ENCODE measurements at places on chromosomes 3 and 15.
A peak's percentile ranks its signal among the peaks of the same experiment; 100 is the strongest.

DNA sequence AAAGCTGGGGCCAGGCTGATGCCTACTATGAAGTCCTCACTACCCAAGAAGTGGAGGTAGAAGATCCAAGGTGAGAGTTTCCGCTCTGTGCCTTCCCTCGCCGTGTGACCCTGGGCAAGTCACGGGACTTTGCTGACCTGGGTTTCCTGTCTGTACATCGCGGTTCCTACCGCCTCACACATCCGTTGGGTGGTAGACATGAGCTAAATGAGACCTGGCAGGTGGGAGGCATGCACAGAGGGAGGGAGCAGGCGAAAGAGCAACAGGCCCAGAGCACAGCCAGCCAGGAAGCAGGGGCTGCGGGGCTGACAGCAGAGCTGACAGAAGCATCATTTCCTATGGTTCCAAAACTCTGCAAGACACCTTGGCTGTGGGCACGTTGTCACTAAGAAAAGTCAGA is 157.3 kb upstream of the BHLHE40 start:
- DNase-seq: no peak

- no peak for DNase-seq
Observed at GRCh38 chr3:88220126-88220525, 70.4 kb downstream of the C3orf38 start.

DNA sequence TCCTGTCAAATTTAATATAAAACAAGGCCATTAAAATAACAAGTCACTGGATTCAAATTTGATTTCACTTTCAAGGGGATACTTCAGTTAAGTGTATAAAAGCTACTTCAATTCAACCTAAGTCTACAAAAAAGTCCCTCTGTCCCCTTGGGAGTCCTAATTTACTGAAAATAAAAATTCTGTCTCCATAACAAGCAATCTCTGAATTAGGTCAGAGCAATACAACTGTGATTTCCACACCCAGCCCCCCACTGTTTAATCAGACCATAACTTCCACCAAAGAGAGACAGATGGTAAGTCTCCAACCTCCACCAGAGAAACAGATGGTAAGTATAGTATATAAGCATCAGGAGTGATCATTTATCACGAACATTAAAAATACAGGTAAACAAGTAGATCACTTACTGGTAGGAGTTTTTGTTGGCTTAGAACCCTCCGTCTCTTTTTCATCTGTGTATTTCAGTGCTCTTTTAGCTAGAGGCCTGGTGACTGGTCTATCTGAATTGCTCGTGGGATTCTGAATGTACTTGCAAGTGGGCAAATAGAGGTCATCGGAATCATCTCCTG is 12.1 kb downstream of the SGO1 start:
- no peak for DNase-seq

DNA sequence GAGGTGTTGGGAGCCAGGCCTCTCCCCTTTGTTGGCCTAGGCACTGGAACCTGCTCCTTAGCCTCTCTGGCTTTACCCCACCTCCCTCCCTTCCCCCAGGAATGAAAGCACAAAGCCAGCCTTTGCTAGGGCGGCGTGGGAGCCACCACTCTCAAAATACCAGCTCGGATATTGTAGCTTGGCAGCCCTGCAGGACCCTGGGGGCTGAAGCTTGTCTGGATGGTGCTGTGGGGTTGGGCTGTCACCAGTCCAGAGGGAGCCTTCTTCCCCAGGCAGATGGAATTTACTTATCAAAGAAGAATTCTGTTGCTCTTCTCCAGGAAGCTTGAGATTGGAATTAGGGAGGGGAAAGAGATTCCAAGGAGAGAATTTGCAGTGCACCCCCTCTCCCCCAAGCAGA is 14.9 kb upstream of the GRM2 start:
- no peak for DNase-seq

DNA sequence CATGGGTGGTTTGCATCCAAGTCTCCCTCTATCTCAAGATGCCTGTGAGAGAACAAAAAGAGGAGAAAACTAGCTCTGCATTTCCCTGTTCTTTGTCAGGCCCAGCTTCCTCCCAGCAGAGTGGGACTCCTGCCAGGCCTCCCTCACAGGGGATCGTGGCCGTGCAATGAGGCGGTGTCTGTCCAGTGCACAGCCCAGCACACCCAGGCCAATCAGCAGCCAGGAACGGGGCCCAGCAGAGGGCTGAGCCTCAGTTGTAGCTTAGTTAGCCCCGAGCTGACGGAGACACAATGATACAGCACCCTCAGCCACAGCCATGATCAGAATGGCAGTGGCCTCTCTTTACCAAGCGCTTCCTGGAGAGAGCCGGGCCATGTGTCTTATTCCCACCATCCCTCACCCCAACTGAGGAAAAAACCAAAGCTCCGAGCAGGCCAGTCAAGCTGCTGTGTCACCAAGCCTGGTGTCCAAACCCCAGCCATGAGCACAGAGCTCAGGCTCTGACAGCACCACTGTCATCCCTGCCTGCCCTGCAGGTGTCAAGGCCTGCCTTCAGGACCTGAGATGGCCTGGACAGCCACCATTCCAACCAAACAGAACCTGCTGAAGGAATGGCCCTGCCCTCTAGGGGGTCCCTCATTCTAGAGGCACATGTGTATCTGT is 71.1 kb downstream of the DNAJB8 start:
- DNase-seq: peak; percentile 9

DNA sequence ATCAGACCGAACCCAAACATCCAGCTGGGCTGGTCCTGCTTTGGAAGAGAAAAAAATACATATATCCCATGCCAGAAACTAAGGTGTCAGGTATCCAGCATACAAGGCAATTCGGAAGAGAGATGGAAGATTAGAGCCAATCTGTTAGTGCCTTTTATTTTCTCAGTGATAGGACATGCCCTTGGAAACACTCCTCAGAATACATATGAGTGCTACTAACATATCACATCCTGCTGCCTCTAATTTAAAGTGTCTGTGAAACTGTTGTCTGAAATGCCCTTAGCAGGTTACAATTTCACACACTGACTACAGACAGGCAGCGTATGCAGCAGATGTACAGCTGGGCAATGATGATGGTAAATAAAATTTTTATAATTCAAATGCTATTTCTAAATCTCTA is 78.9 kb downstream of the RBPMS2 start:
- no peak for DNase-seq

DNA sequence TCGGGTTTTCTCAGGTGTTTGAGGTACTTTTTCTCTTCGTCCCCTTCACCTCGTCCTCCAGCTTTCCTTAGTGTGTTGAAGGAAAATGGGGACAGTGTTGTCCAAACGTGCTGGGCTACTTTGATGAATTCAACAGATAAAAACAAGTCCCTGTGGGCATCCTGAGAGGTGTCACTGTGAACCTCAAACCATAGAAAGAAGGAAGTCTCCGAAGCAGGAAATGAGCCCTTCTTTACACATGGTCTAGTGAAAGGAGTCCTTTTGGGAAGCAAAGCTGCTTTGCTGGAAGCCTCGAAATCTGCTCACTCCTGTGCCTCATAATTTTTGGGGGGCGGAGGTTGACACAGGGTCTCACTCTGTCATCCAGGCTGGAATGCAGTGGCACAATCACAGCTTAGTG is 10.6 kb downstream of the IL17RB start:
- DNase-seq: no peak

DNA sequence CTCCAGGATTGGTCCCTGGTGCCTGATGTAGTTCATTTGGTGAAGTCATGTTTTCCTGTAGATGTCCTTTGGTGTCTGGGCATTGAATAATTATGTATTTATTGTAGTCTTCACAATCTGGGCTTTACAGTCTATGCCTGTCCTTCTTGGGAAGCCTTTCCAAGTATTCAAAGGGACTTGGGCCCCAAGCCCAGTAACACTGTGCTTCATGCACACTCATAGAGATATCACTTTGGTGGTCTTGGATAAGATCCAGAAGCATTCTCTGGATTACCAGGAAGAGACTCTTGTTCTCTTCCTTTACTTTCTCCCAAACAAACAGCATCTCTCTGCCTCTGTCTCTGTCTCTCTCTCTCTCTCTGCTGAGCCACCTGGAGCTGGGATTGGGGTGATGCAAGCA is 281.1 kb upstream of the GOLGA6L4 start:
- no peak for DNase-seq

DNA sequence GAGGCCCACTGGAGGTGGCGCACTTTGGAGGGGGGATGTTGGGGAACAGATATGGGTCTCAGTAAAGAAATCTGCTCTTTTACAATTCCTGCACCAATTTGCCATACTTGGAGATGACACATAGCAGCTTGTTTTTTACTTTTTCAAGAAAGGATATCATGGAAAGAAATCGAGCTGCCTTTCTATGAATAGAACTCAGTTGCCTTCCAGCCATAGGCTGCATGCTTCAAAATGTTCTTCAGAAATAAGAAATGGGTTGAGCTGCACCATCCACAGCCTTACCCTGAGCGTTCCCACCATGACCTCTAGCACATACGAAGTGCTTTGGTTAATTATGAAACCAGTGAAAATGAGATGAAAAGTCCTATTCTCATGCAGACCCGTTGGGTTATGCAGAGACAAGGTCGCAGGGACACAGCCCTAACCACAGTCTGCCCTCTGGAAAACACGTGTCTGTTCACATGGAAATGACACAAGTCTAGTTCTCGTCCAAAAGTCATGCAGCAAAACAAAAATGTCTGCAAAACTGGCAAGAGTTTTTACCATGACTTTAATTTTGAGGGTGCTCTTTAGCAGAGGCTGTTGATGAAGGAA is 36.3 kb downstream of the NGRN start:
- no peak for DNase-seq

DNA sequence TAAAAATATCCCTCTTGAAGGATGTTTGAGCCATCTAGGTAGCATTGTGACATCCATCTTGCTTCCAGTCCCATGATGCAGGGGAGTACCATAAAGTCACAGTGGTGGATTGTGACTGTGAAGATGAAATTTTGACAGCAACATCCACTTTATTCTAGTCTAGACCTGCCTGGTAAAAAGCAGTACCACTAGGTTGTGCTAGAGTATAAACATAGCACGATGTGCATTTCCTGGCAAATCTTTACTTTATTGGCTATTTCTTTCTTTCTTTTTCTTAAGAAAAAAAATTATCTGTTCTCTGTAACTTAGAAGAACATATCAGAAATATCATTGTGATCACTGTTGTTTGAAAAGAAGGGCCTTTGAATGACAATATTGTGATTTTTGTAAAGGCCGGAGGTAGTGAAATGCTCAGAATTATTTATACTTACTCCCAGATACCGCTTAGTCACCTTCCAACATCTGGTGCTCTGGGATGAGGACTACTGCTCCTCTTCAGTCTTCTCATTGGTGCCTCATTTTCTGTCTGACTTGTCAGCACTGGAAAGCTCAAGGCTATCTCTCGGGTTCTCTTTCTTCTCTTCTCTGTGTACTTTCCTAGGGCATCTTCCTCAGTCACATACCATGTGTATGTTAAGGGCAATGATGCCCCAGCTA is 35.6 kb downstream of the AGBL1 start:
- no peak for DNase-seq

GRCh38 chr3:151093905-151094304 is 8.4 kb downstream of the MED12L start:
- no peak for DNase-seq

- DNase-seq: no peak
Observed at GRCh38 chr15:92580521-92580920, 75.1 kb downstream of the FAM174B start.

DNA sequence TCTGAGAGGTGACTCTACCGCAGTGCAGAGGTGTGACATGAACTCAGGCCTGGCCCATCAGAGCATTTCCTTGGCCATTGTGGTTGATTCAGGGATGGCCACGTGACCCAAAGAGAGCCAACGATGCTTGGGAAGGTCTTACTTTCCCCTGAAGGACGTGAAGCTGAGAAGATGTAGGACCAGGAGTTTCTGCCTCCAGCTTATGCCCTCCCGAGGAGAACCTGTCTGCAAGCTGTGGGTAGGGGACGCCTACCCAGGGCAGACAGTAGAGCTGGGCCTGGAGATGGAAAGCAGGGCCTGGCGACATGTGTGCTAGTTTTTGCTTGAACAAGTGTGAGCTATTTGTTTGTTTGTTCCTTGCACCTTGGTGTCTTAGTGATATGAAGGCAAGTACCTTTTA is 89.4 kb downstream of the RPLP1 start:
- DNase-seq: no peak

GRCh38 chr3:197329382-197329781 is 31.0 kb upstream of the DLG1 start:
- no peak for DNase-seq

- DNase-seq: no peak
Observed at GRCh38 chr3:54633444-54634121, 294.3 kb downstream of the LRTM1 start.

- no peak for DNase-seq
Observed at GRCh38 chr3:94978084-94978483, 915.2 kb downstream of the NSUN3 start.

DNA sequence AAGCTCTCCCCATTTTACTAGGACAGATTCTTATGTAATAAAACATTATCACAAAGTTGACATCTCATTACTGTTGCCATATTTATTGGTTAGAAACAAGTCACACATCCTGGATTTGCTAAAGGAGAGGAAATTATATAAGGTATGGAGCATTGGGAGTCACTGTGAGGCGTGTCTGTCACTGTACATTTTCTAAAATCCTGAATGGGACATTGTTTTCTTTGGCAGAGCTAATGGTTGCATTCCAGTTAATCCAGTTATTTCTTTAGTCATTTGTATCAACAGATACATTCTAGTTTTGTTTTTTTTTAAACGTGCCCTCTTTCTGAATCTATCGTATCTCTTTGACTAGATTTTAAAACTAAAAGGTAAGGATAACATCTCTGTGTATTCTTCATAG is 70.2 kb upstream of the MITF start:
- no peak for DNase-seq

GRCh38 chr3:29494305-29495036 is 213.6 kb downstream of the RBMS3 start:
- peak; percentile 93 for DNase-seq

DNA sequence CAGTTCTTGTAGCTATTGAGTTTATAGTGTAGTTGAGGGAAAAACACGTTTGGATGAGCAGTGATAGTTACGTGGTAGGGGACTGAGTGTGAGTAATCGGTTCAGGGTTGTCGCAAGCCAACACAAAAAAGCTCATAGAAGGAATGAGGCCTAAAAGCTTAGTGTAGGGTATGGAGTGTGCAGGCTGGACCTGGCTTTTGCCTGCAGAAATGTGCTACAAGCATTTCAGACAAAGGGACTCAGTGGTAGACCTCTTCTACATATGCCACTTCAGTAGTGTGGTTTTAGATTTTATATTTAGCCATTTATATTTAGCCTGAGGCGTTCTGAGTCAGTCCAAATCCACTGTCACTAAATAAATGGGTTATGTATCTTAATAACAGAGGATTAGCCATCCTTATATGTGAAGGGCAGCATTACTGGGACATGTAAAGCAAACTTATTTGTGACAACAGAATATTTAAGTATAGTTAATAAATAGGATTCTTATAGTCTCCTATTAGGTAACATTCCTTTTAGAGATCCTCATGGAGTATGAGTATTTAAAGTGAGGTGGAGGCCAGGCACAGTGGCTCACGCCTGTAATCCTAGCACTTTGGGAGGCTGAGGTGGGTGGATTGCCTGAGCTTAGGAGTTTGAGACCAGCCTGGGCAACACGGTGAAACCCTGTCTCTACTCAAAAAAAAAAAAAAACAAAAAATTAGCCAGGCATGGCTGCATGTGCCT is 21.8 kb downstream of the ATP2C1 start:
- DNase-seq: no peak

GRCh38 chr3:69255928-69256327 is 130.0 kb downstream of the FRMD4B start:
- DNase-seq: no peak

All from AG10803 (cell line).